ENCODE measurements at places on chromosomes 7 and 10.
A peak's percentile ranks its signal among the peaks of the same experiment; 100 is the strongest.

DNA sequence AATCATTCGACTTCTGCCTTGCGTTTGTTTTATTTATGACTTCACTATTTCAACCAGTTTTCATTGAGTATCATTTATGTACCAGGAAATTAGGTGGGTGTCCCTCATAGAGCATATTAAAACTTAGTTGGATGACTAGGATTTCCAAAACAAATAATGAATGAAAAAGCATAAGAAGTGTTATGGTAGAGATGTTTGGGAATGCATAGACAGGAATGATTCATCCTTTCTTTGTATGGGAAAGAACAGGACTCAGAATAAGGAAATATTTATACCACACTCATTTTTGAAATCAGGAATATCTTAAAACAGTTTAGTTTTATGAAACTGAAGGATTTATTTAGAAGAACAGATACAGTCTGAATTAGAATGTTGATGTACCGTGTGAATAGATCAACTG lies 315.7 kb downstream of the EXOC4 start:
- DNase-seq: no peak

- DNase-seq: peak; percentile 58
Measured at GRCh38 chr10:132570771-132571649, 33.4 kb downstream of the INPP5A start.

GRCh38 chr7:12401538-12402364 lies 1.9 kb downstream of the VWDE start:
- DNase-seq: no peak

- no peak for DNase-seq
Measured at GRCh38 chr10:132506711-132507408, 30.7 kb upstream of the INPP5A start.

DNA sequence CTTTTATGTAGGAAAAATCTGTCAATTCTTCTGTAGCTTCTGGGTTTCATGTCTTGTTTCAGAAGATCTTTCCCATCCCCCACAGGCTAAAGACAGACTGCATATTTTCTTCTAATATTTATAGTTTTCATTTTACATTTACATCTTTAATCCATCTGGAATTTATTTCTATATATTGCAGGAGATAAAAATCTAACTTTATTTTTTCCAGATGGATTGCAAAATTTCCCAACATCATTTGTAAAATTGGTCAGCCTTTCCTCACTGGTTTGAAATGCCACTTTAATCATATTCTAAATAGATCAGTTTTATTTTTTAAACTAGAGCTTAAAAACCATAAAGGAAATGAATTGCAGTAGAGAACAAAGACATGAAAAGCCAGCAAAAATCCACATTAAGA lies 46.9 kb downstream of the TMEM26 start:
- DNase-seq: no peak

- no peak for DNase-seq
Measured at GRCh38 chr7:25549271-25549921, 321.1 kb upstream of the NPVF start.

DNA sequence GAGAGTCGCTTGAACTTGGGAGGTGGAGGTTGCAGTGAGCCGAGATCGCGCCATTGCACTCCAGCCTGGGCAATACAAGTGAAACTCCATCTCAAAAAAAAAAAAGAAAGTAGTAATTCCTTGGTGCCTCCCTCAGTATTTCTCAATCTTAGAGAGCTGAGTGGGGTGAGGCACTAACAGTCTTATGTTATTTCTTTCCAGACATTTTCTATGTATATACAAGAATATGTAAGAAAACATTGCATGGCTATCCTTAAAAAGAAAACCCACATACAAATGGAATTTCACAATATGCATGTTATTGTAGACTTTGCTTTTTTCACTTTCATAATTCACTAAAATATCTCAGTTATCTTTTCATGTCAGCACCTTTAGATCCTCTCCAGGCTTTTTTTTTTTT lies 13.6 kb upstream of the SLF2 start:
- DNase-seq: no peak

DNA sequence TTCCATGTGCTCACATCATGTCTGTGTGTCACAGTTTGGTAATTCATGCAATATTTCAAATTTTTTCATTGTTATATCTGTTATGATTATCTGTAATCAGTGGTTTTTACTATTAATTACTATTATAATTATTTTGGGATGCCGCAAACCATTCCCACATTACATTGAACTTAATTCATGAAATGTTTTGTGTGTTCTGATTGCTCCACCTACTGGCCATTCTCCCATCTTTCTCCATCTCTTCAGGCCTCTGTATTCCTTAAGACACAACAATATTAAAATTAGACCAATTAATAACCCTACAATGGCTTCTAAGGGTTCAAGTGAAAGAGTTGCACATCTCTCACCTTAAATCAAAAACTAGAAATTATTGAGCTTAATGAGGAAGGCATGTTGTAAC lies 398.5 kb downstream of the PCDH15 start:
- no peak for DNase-seq

DNA sequence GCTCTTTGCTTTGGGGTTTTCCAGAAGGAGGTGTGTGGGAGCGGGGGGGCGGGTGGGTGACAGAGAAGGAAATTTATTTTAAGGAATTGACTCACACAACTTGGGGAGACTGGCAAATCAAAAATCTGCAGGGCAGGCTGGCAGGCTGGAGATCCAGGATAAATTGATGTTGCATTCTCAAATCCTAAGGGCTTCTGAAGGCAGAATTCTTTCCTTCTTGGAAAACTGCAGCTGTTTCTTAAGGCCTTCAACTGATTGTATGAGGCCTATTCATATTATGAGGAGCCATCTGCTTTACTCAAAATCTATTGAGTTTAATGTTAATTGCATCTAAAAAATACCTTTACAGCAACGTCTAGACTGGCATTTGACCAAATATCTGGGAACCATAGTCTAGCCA lies 1528.8 kb upstream of the LRRTM3 start:
- DNase-seq: no peak

DNA sequence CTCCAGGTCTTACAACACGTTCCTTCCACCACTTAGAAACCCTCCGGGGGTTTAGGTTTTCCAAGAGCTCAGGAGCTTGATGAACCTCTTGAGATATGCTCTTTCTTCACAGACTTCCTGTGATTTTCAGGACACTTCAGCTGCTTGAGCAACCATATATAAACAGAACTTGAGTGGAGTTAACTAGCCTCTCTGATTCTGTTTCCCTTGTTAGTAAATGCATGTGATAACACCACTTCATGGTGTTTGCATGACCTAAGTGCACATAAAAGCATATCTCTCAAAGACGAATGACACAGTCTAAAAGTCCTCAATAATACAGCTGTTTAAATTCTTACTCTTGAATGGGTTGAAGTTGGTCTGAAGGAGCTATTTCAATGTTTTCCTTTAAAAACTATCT lies 9.9 kb downstream of the PRR15 start:
- DNase-seq: no peak

- DNase-seq: no peak
Measured at GRCh38 chr10:11875494-11876281, 52.5 kb downstream of the PROSER2 start.

DNA sequence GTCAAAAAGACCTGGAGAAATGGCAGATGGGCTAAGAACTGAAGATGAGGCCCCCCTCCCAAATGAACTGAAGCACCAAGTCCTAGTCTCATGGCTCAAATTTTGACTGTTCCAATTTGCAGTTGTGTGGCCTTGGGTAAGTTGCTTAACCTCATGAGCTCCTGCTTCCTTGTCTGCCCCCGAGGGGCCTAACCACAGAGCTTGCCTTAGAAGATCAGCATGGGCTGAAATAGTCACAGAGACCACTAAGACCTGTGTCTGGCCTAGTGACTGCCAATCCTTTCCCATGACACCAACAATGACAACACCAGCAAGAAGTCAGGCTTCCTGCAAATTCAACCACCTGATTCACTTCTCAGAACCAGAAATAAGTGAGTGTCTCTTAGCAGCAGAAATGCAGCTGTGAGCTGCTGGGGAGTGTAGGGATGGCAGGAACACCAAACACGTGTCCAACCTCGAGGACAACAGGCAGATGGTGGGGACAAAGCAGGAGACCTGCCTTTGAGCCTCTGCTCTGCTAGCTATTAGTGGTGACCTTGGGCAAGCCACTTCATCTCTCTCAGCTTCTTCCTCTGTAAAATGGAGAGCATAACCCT lies 23.7 kb downstream of the CRHR2 start:
- no peak for DNase-seq

- no peak for DNase-seq
Measured at GRCh38 chr7:158133057-158133456, 454.6 kb downstream of the PTPRN2 start.

DNA sequence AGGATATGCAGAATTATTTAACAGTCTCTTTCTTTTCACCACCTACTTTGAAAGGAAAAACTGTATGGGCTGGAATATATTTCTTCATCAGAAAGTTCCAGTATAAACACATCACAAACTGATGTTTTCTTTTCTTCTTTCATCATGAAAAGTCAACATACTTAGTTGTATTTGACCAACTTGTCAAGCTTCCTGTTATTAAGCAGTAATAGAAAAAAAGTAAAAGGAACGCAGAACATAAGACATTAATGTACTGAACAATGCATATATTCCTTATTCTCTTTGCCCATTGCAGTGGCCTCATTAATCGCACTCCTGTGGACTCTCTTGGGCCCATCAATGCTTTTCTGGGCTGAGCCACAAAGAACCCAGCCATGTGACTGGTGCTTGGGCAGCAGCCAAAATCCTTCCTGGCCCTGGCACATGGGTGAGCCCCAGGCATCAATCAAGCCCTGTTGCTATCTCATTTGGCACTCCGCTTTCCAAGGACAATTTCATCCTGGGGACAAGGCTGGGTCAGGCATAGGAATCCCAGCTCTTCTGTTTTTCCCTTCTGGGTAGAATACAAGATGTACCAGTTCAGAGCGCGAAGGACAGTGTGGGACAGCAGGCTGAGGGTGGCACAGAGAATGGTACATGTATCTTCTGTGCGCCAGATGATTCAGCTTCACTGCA lies 42.3 kb downstream of the RHOBTB1 start:
- no peak for DNase-seq

- DNase-seq: no peak
Measured at GRCh38 chr7:120733143-120733542, 124.8 kb downstream of the TSPAN12 start.

DNA sequence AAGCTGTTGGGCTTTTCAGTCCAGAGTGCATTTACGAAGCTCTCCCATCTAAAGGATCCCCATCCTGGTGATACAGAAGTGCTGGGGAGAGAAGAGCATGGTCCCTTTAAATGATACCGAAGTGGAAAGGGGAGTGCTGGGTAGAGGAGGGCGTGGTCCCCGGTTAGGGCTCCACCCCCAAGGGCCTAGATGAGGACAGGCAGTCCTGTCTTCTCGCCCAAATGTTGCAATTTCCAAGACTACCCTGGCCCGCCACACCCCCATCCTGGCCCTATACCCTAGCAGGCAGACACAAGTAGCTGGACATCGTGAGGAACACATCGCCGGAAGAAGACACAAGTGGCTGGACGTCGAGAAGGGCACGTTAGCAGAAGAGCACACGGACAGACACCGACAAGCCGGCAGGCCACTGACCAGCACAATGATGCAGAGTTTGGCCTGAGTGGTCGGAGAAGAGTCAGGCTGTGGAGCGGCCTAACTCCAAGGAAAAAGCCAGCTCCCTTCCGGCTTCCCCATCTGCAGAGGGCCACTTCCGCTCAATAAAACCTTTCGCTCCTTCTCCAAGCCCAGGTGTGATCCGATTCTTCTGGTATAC lies 439.5 kb upstream of the NRP1 start:
- DNase-seq: no peak

DNA sequence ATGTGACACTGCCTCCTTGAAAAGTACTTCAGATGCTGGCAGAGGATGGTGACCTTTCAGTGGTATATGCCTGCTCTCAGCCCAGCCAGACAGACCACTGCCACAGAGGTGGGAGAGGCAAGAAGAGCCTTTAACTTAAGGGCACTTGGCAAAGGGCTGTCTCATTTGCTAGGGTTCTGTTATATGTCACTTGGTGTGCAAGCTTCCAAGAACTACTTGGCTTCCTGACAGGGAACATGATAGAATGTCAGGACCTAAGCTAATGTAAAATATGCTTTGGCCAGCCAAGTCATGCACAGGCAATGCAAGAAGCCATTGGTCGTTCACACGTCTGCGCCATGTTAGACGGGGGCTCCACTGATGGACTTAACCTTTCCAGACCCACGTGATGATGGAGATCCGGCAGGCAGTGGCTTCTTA lies 54.7 kb downstream of the RBM20 start:
- no peak for DNase-seq

DNA sequence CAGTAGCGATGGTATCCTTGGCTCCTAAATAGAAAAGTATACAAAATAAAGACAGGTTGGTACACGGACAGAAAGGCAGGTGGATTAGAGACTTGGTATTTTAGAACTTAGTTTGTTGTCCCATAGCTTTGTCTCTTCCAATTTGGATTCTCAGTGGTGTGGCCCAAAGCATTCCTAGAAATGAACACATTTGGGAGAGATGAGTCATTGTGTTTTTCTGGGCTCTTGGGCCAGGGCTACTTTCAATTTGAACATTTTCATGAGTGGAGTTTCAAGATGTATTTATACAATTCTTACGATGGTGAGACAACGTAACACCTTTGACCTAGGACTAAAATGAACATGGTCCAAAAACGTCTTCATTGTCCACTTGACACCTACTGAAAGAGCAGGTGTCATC lies 225.1 kb upstream of the YAE1 start:
- DNase-seq: no peak

- no peak for DNase-seq
Measured at GRCh38 chr7:121510858-121511482, 114.9 kb upstream of the FAM3C start.

- DNase-seq: no peak
Measured at GRCh38 chr7:29574659-29575058, 11.0 kb downstream of the PRR15 start.

DNA sequence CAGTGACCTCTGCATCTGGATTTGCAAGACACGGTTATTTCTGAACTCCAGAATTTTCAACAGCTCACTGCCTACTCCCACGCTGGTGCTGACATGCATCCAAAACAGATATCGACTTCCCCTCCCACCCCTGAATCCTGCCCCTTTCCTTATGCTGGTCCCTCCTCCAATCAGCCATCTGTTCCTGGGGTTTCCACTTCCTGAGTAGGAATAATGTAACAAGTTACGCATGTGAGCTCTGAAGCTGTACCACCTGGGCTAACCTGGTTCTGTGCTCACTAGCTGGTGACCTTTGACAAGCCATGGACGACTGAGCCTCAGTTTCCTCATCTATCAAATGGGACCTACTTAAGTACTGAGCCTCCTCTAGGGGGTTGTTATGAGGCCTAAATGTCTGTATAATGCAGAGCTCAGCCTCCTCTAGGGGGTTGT lies 1.7 kb upstream of the NCAPG2 start:
- DNase-seq: peak; percentile 21

- DNase-seq: no peak
Measured at GRCh38 chr7:130430115-130430514, 10.7 kb downstream of the CEP41 start.

GRCh38 chr7:66967029-66967428 lies 28.4 kb downstream of the SBDS start:
- DNase-seq: no peak

DNA sequence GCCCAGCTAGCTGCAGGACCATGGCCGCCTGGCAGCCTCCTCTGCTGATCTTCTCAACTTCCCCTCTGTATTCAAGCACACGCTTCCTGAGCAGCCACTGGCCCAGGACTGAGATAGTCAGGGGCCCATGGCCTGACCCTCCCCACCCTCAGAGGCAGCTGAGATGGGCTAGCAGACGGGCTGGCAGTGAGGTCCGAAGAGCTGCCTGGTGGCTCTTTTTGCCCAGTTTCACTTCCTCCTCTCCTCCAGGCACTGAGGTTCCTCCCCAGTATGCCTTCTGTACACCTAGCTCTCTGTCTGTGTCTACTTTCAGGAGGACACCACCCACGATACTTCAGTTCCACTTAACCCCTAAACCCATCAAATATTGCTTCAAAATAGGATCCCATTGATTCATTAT lies 395.6 kb downstream of the TNS3 start:
- peak; percentile 14 for DNase-seq
